ENCODE measurements at places on chromosomes 13 and 19.

DNA sequence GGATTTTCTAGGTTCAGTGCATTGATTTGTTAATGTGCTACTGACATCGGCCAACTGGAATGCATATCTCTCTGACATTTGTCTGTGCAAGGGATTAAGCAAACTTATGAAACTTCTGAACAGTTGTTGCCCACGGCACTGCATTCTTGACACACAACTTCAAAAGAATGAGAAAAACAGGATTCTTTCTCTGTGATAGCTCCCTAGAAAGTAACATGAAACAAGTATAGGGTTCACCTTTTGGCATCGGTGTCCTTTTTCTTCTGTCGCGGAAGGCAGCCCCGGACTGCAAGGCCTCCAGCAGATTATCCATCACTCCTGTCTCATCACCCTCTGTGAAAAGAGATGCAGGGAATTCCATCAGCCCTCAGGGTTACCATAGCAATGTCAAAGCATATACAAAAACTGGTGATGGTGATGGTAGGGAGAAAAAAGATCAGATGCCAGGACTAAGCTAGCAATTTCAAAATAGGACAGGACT is 389.2 kb downstream of the DIAPH3 start:
- no peak for DNase-seq

GRCh38 chr19:934865-935479 is 9.1 kb downstream of the ARID3A start:
- DNase-seq: no peak

- DNase-seq: no peak
These were observed 99.7 kb downstream of the PCDH9 start for GRCh38 chr13:67130444-67130843.

GRCh38 chr13:98458431-98458830 is 118.5 kb downstream of the STK24 start:
- no peak for DNase-seq

GRCh38 chr13:100584896-100585295 is 3.7 kb downstream of the GGACT start:
- DNase-seq: no peak
